ENCODE measurements at places on chromosomes 7 and 10. TPM values are rescaled to one million over a fixed set of nuclear protein-coding genes. Genes with fewer than 3 reads are reported as not detected.

BTRC gene
- 9.9 TPM for total RNA-seq

CALML5 gene
- total RNA-seq = not detected

CUL2 gene
- total RNA-seq = 24.2 TPM

GAD2 gene
- not detected for total RNA-seq

Measured in A549 treated with CpdA at 1 μM for 4 hours (cell line).